CD4-positive, alpha-beta memory T cell (primary cell): ENCODE measurements at places on chromosomes 12 and 14. TPM values are rescaled to one million over a fixed set of nuclear protein-coding genes. Genes with fewer than 3 reads are reported as not detected.
A peak's percentile ranks its signal among the peaks of the same experiment; 100 is the strongest.

ACVRL1 gene
- total RNA-seq: 0.83 TPM

GRCh38 chr14:78664841-78665240, 494.7 kb downstream of the NRXN3 start:
- no peaks in the 10 kb centered on the region for H3K36me3 ChIP-seq
- DNase-seq: no peak
- no peak overlapping the region for H3K27ac ChIP-seq
- no peaks in the 10 kb centered on the region for H3K27me3 ChIP-seq

ALDH6A1 gene
- total RNA-seq: 22.5 TPM

CELA1 gene
- total RNA-seq: 0.73 TPM

DNA sequence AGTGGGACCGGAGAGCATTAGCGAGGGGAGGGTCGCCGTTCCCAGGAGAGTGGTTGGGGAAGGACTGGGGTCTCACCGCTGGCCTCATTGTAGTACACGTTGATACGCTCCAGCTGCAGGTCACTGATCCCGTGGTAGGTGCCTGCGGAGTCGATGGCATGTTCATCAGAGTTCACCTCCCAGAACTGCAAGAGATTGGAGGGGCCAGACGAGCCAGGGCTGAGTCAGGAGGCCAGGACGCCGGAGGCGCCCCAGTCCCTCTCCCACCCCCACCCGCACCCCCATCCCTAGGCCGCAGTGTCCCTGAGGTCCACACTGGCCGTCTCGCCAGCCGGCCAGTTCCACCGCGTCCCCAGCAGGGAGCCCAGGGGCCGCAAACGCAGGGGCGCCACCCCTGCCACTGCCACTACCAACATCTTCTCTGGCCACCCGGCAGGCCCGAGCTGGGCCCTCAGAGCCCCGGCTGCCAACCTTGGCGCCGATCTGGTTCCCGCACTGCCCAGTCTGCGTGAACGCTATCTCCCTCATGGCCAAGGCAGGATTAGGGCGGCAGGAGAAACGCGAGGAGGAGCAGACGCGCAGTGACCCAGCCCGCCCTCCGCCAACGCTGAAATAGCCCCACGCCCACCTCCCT, 144.2 kb downstream of the ALG10 start:
- no peak overlapping the region for H3K27ac ChIP-seq
- no peaks in the 10 kb centered on the region for H3K36me3 ChIP-seq
- DNase-seq: no peak
- H3K27me3 ChIP-seq: no peaks in the 10 kb centered on the region
- H3K4me3 ChIP-seq: no peak overlapping the region

- H3K36me3 ChIP-seq: no peaks in the 10 kb centered on the region
- H3K4me1 ChIP-seq: no peaks in the 10 kb centered on the region
- H3K4me3 ChIP-seq: no peak overlapping the region
- H3K27ac ChIP-seq: no peak overlapping the region
- DNase-seq: no peak
- no peaks in the 10 kb centered on the region for H3K27me3 ChIP-seq
Measured at GRCh38 chr14:40623643-40624042, 983.0 kb upstream of the LRFN5 start.

SSPN gene
- total RNA-seq: not detected

NGB gene
- not detected for total RNA-seq

DNA sequence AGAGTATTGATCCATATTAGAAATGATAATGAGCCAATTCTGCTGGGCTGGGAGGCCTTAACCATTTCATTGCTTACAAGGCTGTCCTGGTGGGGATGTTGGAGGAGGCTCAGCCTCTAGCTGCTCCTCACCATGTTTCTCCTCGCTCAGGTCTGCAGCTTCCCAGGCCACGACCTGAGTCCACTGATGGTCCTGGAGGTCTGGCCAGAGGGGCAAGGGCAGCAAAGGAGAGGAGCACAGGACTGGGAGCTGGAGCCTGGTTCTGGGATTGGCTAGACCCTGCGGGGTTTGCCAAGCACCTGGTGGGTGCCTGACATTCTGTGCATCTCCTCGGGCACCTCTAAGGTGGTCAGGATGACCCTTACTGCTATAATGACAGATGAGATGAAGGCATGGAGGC, 92.6 kb downstream of the KIF26A start:
- H3K4me1 ChIP-seq: peaks cover 10% of the 10 kb centered on the region
- no peaks in the 10 kb centered on the region for H3K36me3 ChIP-seq
- no peaks in the 10 kb centered on the region for H3K27me3 ChIP-seq

GRCh38 chr12:108694812-108695278, 36.5 kb downstream of the CORO1C start:
- DNase-seq: no peak
- no peak overlapping the region for H3K4me3 ChIP-seq
- no peaks in the 10 kb centered on the region for H3K27me3 ChIP-seq
- no peak overlapping the region for H3K27ac ChIP-seq
- H3K36me3 ChIP-seq: no peaks in the 10 kb centered on the region

NTN4 gene
- 2.4 TPM for total RNA-seq

- no peaks in the 10 kb centered on the region for H3K4me1 ChIP-seq
- no peak overlapping the region for H3K4me3 ChIP-seq
- no peaks in the 10 kb centered on the region for H3K36me3 ChIP-seq
- no peak for DNase-seq
- H3K27me3 ChIP-seq: no peaks in the 10 kb centered on the region
Measured at GRCh38 chr12:62847709-62848108, 87.2 kb downstream of the PPM1H start.

DNA sequence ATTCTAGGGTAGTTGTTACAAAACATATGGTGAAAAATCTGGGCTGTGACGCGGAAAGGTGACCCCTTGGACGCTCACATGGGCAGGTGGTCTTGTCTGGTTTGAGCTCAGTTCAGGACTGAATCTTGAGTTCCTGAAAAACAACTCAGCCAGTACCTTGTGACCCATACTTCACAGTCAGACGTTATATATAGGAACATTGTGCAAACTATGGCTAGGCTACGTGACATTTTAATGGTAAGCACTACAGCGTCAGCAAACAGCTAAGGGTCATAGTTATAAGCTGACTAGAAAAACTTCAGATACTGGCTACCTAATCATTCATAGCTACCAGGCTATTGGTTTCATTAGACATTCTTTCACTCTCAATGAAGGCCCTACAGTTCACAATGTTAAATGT, 14.8 kb upstream of the EDDM3A start:
- no peaks in the 10 kb centered on the region for H3K4me1 ChIP-seq
- no peak overlapping the region for H3K4me3 ChIP-seq
- no peak for DNase-seq
- H3K36me3 ChIP-seq: no peaks in the 10 kb centered on the region

DNA sequence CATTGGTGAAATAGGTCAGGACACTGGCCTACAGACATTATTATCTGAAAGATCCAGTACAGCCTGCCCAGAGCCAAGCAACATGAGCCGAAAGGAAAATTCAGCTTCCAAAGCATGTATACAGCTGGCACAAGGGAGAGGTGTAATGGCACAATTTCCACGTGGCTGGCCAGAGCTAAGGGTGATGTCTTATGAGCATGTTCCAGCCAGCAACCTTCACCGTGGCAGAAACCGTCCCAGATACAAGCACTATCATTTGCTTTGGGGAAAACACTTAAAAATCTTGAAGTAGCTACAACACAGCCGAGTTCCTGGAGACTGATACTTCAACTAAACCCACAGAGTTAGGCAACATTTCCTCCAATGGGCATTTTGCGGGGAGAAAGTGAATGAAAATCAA, 44.5 kb downstream of the CORO1C start:
- no peak overlapping the region for H3K27ac ChIP-seq
- peaks cover 44% of the 10 kb centered on the region for H3K4me1 ChIP-seq

DNA sequence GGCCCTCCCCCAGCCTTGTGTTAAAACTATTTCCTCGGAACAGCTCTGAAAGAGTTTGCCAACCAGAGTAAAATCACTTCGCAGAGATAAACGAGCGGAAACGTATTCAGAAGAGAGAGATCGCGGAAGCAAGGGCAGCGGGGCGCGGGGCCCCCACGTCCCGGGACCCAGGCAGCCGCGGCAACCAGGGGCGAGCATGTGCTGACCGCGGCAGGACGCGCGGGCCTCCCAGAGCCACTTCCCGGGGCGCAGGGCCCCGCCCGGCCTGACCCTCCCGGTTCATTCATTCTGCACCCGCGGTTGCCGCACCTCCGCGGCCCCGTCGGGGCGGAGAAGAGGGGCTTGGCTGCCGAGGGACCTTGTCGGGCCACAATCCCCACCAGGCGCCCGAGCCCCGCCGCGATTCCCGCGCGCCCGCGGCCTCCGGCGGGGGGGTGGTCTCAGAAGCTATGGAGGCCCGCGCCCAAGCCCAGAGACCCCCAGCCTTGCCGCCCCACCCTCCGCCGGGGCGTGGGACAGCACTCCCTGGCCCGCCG, 598 bp downstream of the UBE2N start:
- DNase-seq: peak; percentile 42
- H3K27ac ChIP-seq: peak overlapping the region; percentile 95
- H3K27me3 ChIP-seq: no peaks in the 10 kb centered on the region
- H3K4me3 ChIP-seq: peak overlapping the region; percentile 90
- H3K36me3 ChIP-seq: no peaks in the 10 kb centered on the region

- H3K4me1 ChIP-seq: peaks cover 16% of the 10 kb centered on the region
- peak overlapping the region; percentile 63 for H3K27ac ChIP-seq
- H3K36me3 ChIP-seq: no peaks in the 10 kb centered on the region
- no peak for DNase-seq
Measured at GRCh38 chr12:121713257-121713777, 765 bp downstream of the TMEM120B start.

DNA sequence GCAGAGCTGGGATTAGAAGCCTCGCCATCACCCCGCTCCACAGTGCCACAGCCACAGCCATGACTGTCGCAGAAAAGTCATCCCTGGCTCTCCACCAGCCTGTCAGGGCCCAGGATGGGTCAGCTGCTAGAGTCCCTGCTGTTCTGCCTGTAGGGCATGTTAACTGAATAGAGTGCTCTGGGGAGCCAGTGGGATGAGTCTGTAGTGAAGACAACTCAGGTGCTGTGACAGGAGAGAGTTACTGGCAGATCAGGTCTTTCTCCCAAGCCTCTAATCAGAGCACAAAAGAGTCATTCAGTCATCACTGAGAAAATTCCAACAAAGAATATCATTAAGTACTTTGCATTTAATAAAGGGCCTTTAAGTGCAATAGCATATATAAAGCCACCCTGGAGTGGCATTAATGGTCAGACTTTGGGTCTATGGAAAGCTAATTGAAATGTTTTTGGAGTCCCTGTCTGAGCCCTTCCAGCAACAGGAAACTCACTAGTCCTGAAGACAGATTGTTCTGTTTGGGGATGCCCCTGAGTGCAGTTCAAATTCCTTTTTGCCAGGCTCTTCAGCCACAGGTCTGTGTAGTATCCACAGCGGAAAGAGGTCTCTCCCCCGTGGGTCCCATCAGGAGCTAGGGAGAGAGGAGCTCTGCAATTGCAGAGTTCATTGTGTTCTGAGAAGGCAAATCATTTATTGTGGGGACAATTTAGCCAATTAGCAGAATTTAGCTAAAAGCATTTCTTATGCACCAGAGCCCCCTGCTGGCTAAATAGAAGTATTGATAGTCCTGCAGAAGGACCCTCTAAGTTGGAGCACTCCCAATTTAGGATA, 45.2 kb upstream of the C14orf132 start:
- H3K4me1 ChIP-seq: no peaks in the 10 kb centered on the region
- peaks cover 8% of the 10 kb centered on the region for H3K27me3 ChIP-seq
- no peak overlapping the region for H3K27ac ChIP-seq
- DNase-seq: peak; percentile 33
- no peaks in the 10 kb centered on the region for H3K36me3 ChIP-seq
- H3K4me3 ChIP-seq: no peak overlapping the region

CACNA1C gene
- total RNA-seq: 0.08 TPM

- H3K4me3 ChIP-seq: no peak overlapping the region
- H3K27ac ChIP-seq: no peak overlapping the region
- H3K27me3 ChIP-seq: no peaks in the 10 kb centered on the region
- H3K36me3 ChIP-seq: peaks cover 1% of the 10 kb centered on the region
- H3K4me1 ChIP-seq: peaks cover 45% of the 10 kb centered on the region
- DNase-seq: no peak
Measured at GRCh38 chr14:97456958-97457357, 659.8 kb downstream of the VRK1 start.

- H3K27me3 ChIP-seq: no peaks in the 10 kb centered on the region
- H3K36me3 ChIP-seq: no peaks in the 10 kb centered on the region
- no peak overlapping the region for H3K27ac ChIP-seq
- H3K4me1 ChIP-seq: no peaks in the 10 kb centered on the region
- no peak for DNase-seq
Measured at GRCh38 chr12:6212086-6212485, 11.9 kb downstream of the CD9 start.

- H3K27me3 ChIP-seq: no peaks in the 10 kb centered on the region
- DNase-seq: peak; percentile 27
- H3K36me3 ChIP-seq: no peaks in the 10 kb centered on the region
- H3K4me3 ChIP-seq: no peak overlapping the region
- H3K4me1 ChIP-seq: no peaks in the 10 kb centered on the region
Measured at GRCh38 chr14:22218728-22219127, 370.3 kb downstream of the DAD1 start.

GRCh38 chr14:97688631-97689336, 891.6 kb downstream of the VRK1 start:
- no peaks in the 10 kb centered on the region for H3K27me3 ChIP-seq
- no peak overlapping the region for H3K4me3 ChIP-seq
- DNase-seq: no peak
- peaks cover 14% of the 10 kb centered on the region for H3K4me1 ChIP-seq

MUCL1 gene
- not detected for total RNA-seq

DNA sequence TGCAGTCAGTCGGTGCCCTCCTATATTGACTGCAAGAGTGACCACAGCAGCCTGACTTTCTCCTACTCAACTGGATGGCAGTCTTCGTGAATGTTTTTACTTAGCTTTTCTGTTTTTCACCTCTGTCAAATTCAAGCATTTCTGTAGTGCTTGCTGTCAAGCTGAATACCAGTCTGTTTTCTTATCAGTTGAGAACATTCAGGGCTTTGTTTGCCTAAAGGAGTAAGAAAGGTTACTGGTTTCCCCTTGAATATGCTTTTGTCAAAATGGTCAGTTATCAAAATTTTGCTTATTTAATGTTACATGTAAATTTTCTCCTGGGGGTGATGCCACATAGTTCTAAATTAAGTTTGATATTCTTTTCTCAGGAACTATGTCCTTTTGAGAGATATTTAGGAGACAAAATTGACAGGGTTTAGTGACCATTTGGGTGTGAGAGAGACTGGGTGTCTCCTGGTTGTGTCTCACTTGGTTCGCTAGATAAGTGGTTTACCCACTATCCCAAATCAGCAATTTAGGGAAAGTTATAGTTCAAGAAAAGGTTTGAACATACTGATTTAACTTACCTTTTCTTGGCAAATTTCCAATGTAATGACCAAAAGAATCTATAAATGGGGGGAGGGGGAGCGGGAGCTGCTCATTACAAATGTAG, 366.3 kb downstream of the TMTC2 start:
- DNase-seq: no peak
- H3K4me1 ChIP-seq: no peaks in the 10 kb centered on the region
- H3K27ac ChIP-seq: no peak overlapping the region
- H3K36me3 ChIP-seq: no peaks in the 10 kb centered on the region

GRCh38 chr12:47164724-47165439, 85.1 kb upstream of the AMIGO2 start:
- no peak overlapping the region for H3K4me3 ChIP-seq
- DNase-seq: no peak
- H3K4me1 ChIP-seq: peaks cover 3% of the 10 kb centered on the region
- no peaks in the 10 kb centered on the region for H3K36me3 ChIP-seq

DNA sequence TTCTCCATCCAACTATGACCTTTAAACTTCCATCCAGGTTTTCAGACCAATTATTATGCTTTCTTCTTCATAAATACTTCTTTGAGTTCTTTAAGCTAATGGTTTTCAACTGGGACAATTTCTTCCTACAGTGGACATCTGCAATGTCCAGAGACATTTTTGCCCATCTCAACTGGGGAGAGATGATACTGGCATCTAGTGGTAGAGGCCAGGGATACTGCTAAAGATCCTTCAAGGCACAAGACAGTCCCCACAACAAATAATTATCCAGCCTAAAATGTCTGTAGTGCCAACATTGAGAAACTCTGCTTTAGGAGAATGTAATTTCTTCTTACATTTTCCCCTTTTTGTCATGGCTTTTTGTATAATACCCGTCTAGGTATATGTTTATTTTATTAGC, 10.6 kb downstream of the TRHDE start:
- no peaks in the 10 kb centered on the region for H3K36me3 ChIP-seq
- DNase-seq: no peak
- H3K27ac ChIP-seq: no peak overlapping the region
